NCI-H510A treated with DMSO at 0.1 percent for 48 hours (cell line): ENCODE measurements at places on chromosomes 11 and 22.

- no peak for DNase-seq
Measured at GRCh38 chr11:121892863-121893262, 223.2 kb downstream of the BLID start.

DNA sequence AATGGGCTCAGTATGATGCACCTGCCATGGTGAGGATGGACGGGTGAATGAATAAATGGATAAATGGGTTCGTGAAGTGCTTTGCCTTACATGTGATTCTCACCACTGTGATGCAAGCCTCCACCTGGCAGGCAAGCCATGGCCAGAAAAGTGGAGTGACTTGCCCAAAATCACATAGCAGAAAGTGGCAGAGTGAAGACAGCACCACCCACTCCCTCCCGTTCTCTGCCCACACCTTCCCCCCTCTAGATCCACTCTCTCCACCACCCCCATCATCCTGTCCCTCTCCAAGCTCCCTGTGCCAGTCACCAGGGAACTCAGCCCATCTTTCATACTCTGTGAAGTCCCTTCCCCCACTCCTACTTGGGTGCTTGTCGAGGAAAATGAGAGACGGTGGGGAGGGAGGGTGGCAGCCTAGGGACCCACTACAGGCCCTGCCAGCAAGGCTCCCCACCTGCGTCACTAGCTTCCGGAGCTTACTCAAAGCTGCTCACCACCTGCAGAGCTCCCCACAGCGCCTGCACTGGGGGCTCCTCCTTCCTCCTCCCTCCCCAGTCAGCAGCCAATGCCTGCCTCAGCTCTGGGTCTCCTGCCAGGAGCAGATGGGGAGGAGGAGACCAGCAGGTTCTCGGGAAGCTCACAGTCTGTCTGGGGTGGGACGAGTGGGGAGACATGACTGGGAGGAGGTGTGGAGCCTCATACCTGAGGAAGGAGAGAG lies 82.3 kb downstream of the PDE2A start:
- peak; percentile 84 for DNase-seq

DNA sequence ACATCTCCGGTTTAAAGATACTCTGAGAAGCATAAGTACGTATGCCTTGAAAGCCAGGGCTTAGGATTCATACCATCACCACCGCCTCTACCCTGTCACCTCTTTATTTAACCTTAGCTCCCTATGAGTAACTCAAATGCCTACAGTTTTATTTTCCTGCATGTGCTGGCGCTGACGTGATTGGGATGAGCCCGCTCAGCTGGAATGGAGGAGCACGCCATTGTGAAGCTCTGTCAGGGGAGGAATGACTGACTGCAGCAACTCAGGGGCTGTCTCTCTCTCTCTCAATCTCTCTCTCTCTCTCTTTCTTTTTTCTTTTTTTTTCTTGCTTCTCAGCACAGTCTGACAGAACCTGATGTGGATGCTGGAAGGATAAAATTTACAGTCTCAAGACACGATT lies 12.4 kb downstream of the CAVIN3 start:
- no peak for DNase-seq

DNA sequence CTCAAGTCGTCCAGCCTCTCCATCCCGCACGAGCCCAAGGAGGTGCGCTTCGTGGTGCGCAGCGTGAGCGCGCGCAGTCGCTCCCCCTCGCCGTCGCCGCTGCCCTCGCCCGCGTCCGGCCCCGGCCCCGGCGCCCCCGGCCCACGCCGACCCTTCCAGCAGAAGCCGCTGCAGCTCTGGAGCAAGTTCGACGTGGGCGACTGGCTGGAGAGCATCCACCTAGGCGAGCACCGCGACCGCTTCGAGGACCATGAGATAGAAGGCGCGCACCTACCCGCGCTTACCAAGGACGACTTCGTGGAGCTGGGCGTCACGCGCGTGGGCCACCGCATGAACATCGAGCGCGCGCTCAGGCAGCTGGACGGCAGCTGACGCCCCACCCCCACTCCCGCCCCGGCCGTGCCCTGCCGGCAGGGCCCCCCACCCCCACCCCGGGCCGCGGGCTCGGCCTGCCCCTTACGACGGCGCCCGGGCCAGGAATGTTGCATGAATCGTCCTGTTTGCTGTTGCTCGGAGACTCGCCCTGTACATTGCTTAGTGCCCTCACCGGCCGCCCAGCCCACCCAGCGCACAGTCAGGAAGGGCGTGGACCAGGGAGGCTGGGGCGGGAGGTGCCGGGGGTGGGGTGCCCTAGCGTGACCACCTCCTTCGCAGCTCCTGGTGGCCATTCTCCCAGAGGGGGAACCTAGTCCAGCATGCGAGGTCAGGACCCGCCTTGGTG lies 6.9 kb upstream of the ACR start:
- no peak for DNase-seq

DNA sequence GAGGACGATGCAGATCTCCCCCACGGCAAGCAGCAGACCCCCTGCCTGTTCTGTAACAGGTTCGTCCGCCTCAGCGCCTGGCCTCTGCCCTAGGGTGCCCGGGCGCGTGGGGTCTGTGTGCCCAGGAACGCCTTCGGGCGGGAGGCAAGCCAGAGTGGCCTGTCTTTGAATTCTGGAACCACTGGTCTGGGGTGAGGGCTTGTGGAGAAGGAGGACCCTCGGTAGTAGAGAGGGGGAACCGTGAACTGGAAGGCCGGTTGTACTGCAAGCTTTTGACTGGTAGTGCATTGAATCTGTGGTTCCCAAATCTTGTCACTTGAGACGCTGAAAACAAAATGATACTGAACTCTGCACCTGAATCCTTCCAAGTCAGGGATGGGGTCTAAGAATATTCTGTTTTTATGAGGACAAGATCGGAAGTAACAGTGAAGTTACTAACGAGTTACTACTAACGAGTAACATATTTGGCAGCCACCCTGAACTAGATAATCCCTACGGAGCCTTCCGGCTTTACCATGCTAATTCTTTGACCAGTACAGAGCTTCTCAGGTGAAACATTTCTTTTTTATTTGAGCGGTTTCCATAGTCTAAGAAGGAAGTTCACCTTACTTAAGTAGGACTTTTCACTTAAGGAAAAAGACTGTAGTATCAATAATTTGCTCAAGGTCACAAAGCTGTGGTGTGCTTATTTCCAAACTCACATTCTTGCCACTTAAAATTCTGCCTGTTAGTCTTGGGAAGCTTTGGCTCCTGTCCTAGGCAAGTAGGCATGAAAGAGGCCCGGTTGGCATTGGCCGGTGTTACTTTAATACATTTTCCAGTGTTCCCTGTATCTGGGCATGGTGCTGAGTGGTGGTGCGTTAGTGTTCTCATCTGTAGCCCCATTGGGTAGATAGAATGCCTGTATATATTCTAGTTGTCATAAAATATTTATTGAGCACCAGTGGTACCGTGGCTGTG lies 860 bp downstream of the PRMT3 start:
- DNase-seq, result peak; percentile 18

DNA sequence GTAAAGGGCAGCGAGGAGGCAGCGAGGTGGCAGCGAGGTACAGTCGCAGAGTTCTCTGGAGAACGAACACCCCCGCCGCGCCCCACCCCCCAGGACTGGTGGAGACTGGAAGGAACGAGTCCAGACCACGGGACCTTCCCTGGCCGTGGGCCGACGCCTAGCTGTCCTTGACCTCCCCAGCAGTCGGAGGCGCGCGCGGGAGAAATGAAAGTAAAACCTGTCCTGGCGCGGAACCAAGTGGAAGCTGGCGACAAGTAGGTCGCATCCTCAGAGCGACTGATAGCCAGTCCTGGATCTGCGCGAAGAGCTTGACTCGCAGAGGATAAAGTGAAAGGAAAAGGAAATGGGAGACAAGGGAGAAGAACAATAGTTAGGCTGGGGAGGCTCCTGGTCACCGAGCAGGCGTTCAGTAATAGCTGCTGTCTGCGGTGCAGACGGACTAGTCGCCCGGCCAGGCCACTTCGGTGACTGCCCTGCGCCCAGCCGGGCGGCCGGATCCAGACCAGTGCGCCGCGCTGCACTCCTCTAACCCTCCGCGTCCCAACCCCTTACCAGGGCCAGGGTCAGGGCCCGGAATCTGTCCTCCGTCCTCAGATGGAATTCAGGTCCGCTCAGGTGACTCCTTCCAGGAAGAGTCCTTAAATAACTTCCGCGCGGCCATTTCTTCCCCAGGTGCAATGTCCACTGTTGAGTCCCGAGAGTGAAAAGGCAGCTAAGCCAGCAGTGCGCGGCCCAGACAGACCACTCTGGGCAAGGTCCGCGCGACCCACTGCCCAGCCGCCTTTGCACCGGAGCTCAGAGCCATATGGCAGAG lies 1.9 kb upstream of the ADM start:
- peak; percentile 14 for DNase-seq

- DNase-seq, result no peak
Measured at GRCh38 chr22:34997633-34998299, 68.2 kb upstream of the ISX start.

DNA sequence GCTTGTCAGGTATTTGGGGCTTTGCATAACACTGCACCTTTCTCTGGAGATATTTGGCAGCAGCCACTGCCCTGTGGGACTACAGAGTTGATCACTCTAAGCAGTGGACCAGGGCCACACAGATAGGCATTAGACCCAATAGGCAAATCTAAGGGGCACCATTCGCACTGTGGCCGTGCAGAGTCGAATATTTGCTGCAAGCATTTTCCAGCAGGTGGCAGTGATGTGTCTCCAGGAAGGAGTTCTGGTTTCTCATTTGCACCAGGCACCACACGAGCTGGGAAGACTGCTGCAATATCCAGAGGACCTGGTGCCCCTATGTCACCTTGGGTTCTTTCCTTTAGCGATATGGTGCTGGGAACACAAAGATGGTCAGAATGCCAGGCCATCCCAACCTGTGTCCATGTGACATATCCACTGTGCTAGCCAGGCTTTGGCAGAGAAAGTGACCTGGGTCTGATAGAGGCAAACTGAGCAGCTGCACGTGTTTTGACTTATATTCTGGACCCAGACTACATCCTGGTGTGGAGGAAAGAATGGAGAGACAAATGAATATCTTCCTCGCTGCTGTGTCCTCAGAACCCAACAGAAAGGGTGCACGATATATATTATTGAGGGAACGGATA lies 318.7 kb downstream of the BUD13 start:
- peak; percentile 48 for DNase-seq

- no peak for DNase-seq
Measured at GRCh38 chr11:75673977-75674582, 5.2 kb upstream of the MAP6 start.

GRCh38 chr11:10576035-10576398 lies 7.6 kb upstream of the LYVE1 start:
- DNase-seq, result no peak

- no peak for DNase-seq
Measured at GRCh38 chr11:62169448-62169847, 20.6 kb upstream of the SCGB1D1 start.

GRCh38 chr11:34502949-34503348 lies 10.6 kb downstream of the ELF5 start:
- DNase-seq, result no peak

- no peak for DNase-seq
Measured at GRCh38 chr22:49166746-49167145, 660.9 kb downstream of the BRD1 start.

DNA sequence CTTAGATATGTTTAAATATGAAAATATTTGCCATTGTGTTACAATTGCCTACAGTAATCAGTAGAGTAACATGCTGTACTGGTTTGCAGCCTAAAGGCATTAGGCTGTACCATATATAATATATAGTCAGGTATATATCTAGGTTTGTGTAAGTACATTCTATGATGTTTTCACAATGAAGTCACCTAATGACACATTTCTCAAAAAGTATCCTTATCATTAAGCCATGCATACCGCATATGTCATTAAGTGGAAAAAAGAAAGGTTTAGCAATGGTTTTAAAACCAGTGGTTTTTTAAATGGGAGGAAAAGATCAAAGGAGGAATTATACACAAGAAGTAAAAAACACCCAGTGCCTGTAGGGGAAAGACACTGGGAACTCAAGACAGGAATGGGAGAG lies 122.7 kb downstream of the RBFOX2 start:
- DNase-seq, result no peak

GRCh38 chr11:63012430-63012829 lies 3.2 kb downstream of the SLC22A8 start:
- DNase-seq, result no peak

GRCh38 chr22:21972293-21972779 lies 10.3 kb downstream of the TOP3B start:
- no peak for DNase-seq

DNA sequence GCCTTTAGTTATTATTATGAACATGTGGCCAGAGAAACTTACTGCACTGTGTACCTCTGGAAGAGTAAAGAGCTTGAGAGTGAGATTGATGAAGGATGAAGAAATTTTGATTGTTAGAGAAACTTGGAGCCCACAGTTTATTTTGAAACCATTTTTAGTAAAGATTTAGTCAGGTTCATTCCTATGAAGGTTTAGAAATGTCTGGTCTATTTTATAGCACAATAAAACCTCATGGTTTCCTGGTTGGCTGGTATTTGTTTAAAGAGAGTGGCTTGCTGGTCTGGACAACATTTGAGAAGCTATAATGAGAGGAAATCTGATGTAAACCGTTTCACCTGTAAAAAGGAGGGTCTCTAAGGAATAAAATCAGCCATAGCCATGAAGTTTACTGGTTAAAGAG lies 8.8 kb upstream of the PDE3B start:
- peak; percentile 1 for DNase-seq

DNA sequence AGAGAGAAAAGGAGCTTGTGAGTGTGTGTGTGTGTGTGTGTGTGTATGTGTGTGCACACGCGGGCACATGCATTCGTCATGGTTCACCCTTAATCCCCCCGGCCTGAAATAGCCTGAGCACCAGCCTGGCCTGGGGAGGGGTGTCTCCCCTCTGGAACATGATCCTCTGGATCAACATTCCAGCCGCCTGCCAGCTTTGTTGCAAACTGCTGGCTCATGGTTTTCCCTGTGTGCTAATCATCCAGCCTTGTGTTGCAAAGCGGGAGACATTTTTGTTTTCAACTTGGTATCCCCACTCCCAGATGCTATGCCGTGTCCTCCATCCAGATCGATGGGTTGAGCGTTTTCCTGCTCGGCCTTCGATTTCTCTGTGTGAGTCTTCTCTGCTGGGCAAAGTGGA lies 94.3 kb downstream of the FEZ1 start:
- no peak for DNase-seq

DNA sequence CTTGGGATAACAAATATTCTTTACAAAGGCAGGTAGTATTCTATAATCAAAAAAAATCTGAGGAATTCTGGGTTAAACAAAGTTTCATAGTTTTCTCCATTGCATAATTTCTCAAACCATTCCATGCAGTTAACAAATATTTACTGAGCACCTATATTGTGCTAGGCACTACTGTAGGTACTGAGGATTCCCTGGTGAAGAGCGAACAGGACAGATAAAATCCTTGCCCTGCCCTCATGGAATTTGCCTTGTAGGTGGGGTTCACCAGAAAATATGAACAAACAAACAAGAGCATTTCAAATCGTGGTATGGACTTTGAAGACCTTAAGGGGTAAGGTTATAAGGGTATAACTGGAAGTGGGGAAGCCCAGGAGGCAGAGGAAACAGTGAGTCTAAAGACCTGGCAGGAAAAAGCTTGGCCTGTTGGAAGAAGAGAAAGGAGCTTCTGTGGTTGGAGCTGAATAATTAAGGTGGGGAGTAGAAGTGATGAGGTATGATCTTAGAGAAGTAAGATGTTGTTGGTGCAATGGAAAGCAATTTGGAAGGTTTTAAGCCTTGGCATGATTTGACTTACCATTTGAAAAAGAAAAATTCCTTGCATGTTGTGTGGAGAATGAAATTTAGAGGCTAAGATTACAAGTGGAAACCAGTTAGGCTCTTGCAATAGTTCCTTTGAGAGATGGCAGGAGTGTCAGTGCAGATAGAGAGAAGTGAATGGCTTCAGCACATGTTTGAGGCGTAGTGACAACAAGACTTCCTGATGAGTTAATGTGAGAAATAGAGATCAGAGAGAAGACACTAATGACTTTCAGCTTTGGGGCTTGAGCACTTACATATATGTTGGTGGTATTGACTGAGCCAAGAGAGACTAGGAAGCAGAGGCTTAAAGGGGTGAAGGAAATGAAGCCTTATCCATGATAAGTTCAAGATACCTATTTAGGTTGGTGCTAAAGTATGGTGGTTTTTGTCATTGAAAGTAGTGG lies 55.7 kb upstream of the PICALM start:
- DNase-seq, result no peak
